ENCODE measurements at places on chromosomes 4 and X.
A peak's percentile ranks its signal among the peaks of the same experiment; 100 is the strongest.

GRCh38 chr4:94202769-94203168, 4.9 kb upstream of the SMARCAD1 start:
- DNase-seq, result no peak

DNA sequence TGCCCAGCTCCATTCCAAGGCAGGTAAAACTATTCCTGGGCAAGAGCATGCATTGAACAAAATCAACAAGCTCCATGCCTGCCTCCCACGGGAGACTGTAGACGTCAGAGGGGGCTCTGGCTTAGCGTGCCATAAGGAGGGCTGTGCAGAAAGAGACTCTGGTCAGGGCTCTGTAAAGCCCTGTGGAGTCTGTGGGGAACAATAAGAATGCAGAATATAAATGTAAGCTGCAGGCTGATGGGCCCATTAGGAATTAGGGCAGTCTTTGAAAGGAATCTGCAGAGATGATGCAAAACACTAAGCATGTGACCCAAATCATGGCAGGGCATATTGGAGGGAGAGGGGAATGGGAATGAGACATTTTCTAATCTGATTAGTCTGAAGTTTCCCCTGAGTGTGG, 170.3 kb downstream of the EFHC2 start:
- DNase-seq, result no peak

GRCh38 chr4:139896091-139896604, 230.5 kb downstream of the MGST2 start:
- no peak for DNase-seq

DNA sequence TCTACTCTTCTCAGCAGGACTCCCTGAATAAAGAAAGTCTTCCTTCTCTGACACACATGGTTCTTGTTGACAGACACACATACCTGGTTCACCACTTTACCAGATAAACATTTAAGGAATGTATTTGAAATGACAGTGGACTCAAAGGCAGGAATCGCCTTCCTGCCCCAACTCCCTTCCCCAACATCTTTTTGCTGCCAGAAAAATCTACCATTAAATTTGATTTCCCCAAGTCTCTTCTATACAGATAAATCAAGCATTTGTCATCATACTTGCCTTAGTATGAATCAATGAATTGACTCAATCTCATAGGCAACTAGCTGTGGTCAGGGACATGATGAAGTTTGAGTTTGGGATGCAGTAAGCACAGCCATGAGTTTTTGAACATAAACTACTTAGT, 23.3 kb upstream of the ANXA5 start:
- DNase-seq, result no peak

DNA sequence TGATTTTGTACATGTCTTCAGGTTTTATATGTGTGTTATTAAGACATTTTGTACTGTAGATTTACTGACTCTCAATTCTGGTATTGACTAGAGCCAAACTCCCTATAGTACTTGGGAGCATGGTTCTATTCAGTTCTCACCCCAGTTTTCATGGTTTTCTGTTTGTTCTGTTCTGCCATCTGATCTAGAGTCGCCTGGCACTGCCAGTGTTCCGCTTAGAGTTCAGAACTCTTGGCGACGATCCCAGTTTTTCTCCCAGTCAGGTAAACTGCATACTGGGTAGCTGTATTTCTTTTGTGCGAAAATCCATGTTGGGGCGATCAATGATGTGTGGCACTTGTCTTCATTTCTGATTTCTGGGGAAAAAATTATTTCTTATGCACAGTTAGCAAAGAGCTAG, 78.0 kb downstream of the PHOX2B start:
- DNase-seq, result no peak

GRCh38 chr4:163702736-163703135, 208.2 kb downstream of the TMA16 start:
- DNase-seq, result no peak

GRCh38 chrX:88439935-88440334, 307.1 kb upstream of the CPXCR1 start:
- DNase-seq, result no peak

DNA sequence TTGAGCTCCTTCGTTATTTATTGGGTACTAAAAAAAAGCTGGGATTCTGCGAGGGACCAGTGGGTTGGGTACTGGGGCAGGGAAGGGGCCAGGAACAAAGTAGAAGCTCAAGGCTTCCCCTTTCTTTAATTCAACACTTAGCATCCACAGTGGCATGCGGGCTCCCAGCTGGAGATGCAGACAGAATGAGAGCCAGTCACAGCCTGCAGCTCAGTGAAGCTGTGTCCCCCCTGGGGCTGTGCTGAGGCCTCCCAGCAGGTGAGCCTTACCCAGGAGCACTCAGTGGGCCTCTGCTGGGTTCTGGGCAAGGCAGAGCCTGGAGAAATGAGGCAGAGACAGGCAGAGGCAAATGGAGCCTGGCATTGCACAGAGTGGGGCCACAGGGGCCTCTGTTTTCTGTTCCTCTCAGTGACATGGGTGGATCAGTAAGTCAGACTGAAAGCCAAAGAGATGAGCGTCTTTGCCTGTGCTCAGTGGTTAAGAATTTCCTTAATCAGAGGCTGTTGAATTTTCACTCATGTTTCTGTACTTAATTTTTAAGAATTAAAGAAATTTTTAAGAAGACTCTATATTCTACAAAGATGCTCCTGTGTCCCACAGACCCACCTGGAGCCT, 181.4 kb upstream of the RBPJ start:
- DNase-seq, result no peak

DNA sequence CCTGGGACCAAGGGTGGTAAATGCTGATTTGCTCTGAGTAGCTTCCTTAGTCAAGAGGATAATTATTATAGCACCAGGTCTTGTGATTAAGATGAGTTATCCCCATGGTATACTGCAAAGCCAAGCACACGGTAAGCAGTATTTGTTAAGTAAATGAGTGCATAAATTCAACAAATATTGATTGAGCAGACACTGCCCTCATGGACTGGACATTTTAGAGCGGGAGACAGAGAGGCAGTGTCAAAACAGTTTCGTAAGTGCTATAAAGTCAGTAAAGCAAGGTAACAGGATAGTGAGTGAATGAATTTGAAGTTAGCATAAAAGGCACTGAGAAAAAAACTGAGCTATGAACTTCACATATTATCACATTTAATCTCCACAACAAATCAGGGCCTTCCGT, 13.9 kb downstream of the PHF8 start:
- no peak for DNase-seq

DNA sequence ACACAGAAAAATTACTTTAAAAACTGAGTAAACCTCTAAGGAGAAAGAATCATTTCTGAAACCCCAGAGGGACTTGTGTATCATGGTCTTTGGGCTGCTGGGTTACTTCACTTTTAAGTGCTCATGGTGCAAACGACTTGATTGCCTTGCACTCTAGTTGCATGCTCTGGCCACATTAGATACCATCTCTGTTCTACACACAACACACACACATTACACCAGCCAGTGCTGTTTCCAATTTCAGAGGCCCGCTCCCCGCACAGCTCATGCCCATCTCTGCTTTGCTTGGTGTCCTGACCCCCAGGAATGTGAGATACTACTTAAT, 2.1 kb downstream of the PPP3CA start:
- DNase-seq, result no peak

GRCh38 chrX:111467896-111468295, 43.5 kb upstream of the SERTM2 start:
- no peak for DNase-seq

- no peak for DNase-seq
These were observed 486.4 kb upstream of the RPS6KA3 start for GRCh38 chrX:20753076-20753475.

DNA sequence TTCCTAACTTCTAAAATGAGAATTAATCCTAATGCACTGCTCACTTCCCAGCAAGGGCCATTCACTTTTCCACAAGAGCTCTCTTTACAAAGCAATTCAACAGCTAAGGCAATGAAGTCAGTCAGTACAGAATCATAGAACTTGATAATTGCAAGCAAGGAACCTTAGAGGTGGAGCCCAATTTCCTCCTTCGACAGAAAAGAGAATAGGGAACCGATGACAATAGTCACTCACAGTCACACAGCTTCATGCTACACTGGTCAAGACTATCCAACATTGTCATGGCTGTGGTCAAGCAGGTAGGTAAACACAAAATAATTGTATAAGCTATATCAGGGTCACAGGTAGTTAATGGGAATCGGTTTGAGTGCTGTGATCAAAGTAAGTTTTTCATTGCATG, 90.0 kb downstream of the ELOVL6 start:
- no peak for DNase-seq

GRCh38 chr4:76729460-76729859, 168.5 kb downstream of the SOWAHB start:
- DNase-seq, result no peak

DNA sequence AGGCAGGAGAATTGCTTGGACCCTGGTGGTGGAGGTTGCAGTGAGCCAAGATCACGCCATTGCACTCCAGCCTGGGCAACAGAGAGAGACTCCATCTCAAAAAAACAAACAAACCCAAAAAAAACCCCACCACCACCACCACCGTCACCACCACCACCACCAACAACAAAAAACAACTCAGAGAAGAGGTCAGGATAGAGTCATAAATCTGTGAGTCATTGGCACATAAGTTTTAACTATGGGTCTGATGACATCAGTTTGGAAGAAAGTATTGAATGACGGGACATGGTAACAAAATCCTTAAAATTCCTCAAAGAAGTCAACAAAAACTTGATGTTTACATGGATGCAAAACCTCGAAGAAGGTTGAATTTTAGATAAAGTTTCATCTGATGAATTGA, 288.0 kb upstream of the SFRP2 start:
- no peak for DNase-seq

GRCh38 chrX:56728752-56729151, 291 bp upstream of the NBDY start:
- no peak for DNase-seq

- peak; percentile 63 for DNase-seq
These were observed 13.6 kb downstream of the EXOC1 start for GRCh38 chr4:55866973-55867574.

DNA sequence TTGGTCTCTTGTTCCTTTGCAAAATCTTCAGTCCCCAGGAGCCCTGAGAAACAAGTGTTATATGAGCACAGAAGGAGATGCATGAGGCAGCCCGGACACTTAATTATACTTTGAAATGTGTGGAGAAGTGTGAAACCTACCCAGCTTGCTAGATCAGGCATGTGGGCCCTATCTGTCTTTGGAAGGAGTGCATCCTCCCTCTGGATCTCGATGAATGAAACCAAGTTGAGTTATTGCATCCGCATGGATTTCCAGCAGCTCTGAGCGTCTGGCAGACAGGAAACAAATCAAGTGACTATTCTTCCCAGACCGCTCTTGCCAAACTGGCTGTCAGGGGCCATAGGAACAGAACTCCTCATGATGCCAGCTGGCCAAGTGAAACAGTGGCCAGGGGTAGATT, 19.6 kb upstream of the SOWAHD start:
- DNase-seq, result no peak

Measured in NCI-H460 (cell line).